CD4-positive, alpha-beta T cell treated with Interleukin-17A for 1 hour (primary cell): ENCODE measurements at places on chromosomes 3 and 15.

DNA sequence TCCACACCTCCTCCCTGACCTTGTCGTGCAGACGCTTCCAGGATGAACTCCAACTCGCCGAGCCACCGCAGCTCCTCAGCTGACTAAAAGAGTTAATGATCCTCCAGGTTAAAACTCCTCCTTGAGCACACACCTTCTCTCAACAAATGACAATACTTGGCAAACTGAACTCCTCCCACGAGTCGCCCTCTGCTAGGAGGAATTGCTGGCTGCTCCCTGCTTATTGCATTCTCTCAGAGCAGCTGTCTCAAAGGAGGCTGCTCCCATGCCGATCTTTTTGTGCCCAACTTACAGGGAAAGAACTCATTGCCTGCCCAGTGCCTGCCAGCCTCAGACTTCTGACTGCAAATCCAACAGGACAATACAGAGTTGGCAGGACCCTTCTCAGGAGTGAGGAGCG is at the start of gene ATP13A4:
Gene ATP13A4, minus strand, starts transcription at position 85 of the 400 bp plus-strand sequence. CDS start 96 bp downstream, outside the sequence.
- DNase-seq, result no peak

DNA sequence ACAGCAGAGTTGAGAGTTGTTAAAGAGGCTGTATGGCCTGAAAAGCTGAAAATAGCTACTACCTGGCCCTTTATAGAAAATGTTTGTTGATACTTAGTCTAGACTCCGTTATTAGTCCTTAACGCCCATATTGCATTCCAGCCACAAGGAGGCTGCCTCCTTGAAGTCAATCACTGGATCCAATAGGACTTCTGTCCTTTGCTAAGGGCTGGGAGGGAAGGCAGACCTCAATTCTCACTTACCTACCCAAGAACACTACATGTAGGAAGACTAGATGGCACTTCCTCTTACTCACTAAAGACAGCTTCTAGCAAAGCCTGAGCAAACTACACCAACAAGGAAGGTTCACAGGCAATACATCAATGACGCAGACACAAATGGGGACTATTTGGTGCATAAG is 139.5 kb upstream of the HACD2 start:
- no peak for DNase-seq

DNA sequence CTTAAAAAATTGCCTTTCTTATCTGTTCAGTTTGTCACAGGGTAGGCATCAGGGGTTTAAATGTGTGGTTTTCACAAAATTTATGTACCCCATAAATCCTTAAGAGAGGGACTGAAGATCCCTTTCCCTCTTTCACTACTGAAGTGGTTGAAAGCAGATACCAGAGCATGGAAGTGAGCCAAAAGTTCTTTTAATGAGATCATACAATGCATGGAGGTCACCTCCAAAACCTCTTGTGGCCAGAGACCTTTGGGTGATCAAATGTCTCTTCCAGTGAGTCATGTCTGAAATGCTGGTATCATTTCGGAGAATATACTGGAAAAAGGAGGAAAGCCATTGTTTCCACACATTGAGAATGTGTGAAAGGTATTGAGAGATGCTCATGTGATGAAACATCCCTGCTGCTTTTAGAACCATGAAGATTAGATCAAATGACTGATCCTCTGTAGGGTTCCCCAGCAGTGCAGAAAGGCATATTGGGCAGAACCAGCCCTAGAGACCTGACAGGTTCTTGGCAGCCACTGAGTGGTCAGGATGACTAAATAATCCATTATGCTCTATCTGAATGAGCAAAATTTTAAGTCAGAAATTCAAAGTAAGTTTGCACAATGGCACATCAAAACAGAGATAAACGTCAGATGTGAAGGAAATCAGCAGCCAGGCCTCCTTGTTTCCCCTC is 165.8 kb upstream of the SLC2A2 start:
- no peak for DNase-seq

DNA sequence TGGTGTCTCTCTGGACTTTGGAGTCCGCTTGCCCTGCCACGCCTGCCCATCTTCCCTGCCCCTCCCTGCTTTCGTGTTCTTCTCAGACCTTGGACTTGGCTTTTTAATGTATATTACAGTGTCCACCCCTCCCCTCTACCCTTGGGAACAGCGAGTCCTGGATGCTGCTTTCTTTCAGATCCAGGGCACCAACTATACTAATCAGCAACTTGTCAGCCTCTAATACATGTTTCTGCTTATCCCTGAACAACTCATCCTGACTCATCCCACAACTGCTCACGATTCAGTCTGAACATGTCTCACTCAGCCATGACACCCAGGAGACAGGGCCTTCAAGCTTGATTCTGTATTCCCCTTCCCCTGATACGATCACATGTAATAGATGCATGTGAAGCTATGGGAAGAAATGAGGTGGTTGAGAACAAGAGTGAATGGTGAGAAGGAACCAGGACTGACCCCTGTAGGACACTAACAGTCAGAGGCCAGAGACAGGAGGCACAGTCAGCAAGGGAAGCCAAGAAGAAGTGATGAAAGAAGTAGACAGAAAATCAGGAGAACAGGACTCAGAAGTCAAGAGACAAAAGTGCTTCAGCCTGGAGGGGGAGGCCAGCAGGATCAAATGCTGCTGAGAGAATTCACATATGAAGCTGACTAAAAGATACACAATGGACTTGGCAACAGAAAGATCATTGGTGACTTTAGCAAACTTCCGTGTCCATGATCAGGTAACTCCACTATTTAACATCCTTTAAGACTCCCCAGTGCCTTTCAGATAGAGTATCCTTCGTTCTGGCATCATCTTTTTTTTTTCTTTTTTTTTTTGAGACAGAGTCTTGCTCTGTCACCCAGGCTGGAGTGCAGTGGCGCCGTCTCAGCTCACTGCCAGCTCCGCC is 35.4 kb downstream of the BCL2L10 start:
- DNase-seq, result no peak

DNA sequence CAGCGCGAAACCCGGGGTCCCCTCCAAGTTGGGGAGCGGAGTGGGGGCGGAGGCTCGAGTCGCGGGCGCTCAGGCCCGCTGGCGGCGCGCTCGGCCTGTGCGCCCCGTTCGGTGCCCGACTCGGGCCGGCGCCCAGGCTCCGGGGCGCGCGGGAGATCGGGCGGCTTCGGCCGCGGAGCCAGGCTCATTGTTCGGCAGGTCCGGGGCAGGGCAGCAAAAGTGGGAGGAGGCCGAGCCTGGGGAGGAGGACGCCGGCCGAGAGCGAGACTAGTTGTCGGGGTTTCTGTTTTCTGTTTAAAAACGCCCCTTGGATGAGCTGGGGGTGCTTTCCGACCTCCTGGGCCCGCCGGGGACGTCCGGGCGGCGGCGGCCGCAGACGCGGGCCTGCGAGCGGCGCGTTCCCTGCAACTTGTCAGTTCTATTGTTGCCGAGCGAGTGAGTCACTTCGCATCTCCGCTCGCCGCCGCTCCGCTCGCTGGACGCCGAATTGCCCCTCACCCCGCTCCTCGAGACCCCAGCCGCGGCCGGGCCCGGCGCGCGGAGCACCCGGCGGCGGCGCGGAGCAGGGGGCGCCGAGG is 676 bp downstream of the TCF12 start:
- peak; percentile 65 for DNase-seq

DNA sequence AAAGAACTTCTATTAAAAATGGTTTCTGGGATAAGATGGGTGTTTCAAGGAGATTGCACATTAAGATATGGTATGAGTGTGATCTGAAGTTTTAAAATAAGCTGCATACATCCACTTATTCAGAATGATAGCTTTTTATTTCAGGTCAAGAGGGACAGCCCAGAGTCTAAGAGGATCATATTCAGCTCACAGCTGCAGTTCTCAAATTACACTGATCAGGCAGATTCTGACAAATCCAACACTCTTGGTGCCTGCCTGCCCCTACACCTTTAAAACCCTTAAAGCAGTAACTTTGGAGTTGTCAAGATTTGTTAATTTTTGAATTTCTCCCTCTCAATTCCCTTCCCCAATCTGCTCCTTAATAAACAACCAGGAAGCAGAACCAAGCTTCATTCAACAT is 9.1 kb upstream of the TMEM87A start:
- no peak for DNase-seq

DNA sequence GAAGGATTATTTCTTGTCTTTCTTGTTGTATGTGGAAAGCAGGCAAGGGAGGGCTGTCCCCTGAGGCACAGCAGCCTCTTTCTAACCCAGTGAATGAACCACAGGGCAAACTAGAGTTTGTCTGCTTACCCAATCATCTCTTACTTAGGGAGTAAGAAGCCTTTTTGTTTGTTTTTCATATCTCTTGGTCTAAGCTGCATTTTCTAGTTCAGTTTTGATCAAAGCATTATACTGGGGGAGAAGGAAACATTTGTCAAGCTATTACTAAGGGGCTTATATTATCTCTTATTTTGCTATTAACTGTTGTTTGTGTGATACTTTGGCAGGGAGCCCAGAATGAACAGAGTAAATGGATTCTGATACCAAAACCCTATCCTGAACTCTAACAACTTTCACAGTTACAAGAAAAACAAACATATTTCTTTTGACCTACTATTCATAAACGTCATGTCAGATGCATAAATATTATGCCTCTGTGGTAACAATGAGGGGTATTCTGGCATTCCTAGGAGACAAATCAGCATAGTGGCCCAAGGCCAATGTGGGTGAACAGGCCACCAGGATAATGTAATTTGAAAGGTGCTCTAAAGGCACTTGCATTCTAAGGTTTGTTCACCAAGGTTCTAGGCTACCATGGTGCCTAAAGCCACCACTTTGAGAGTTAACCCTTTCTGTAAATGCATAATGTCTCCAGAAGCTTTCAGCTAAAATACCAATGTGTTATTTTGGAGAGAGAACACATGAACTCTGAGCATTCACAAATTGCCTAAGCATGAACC is 271.6 kb upstream of the ZPLD1 start:
- DNase-seq, result no peak

GRCh38 chr3:177337541-177338331 is 140.5 kb upstream of the TBL1XR1 start:
- DNase-seq, result peak; percentile 70

DNA sequence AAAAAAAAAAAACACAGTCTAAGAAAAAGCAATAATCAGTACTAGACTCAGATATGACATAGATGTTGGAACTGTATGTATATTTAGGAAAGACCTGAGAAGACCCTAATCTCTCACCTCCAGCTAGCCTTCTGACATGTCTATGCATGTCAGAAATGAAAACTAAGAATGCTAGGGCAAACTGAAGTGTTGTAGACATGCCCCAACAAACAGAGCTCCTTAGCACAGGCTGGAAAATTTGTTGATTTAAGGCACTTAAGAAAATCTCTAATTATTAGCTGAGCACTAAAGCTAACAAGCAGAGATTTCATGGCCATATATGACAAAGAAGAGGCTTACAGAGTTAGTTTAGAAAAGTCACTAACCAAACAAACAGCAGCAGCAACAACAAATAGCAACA is 45.5 kb upstream of the PRSS50 start:
- no peak for DNase-seq

GRCh38 chr15:75223688-75224087 is 22.0 kb downstream of the C15orf39 start:
- DNase-seq, result no peak

DNA sequence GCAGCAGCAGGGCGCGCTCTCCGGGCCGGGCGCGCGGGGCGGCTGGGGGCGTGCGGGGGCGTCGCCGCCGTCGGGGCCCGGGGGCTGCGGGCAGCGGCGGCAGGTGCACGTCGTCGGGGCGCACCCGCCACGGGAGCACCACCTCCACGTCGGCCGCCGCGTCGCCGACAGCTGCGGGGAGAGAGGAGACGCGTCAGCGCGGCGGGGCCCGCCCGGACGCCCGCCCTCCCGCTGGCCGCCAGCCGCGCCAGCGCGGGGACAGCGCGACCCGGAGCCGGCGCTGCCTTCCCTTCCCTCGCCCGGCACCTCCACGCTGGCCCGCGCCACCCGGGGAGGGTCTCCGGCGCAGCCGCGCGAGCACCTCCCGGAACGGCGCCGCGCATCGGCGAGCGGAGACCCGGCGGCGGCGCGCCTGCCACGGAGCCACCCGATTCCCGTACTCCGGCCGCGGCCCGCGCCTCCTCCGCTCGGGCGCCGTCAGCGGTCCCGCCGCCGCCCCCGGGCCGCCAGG is 481 bp downstream of the ADAMTS17 start:
- DNase-seq, result peak; percentile 26

DNA sequence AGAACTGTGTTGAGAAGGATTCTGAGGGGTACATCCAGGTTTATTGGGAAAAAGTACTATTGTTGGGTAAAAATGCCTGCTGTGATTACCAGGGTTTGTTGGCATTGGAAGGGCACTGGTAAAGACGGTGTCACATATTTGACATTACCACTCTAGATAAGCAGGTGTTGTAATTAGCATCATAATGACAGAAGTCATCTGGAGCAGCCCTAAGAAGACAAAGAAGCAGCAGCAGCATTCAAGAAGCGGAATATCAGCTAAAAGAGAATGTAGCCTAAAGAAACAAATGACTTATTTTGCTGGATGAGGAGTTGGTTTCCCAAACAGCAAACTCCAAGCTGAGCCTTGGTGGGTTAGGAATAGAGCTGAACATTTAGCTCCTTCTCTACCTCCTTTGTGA is 30.5 kb upstream of the ZFAND6 start:
- DNase-seq, result no peak

GRCh38 chr3:81470524-81471278 is 290.7 kb downstream of the GBE1 start:
- DNase-seq, result no peak

GRCh38 chr3:186172353-186172752 is 63.5 kb upstream of the ETV5 start:
- DNase-seq, result no peak

DNA sequence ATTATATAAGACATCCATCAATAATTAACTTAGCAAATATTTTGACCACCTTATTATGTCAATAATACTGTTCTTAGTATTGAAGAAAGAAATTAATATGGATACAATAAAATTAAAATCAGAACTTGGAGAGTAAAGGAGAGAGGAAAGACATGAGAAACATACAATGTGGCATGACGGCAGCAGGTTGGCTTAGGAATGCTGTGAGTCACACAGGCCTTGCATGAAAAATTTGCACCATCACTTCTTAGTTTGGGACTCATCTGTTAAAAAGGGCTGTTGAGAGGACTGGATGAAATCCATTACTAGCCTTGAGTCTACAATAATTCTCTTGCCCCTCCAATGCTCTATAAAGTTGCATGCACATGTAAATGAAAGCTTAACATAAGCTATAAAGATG is 880.8 kb downstream of the ROBO1 start:
- DNase-seq, result no peak

DNA sequence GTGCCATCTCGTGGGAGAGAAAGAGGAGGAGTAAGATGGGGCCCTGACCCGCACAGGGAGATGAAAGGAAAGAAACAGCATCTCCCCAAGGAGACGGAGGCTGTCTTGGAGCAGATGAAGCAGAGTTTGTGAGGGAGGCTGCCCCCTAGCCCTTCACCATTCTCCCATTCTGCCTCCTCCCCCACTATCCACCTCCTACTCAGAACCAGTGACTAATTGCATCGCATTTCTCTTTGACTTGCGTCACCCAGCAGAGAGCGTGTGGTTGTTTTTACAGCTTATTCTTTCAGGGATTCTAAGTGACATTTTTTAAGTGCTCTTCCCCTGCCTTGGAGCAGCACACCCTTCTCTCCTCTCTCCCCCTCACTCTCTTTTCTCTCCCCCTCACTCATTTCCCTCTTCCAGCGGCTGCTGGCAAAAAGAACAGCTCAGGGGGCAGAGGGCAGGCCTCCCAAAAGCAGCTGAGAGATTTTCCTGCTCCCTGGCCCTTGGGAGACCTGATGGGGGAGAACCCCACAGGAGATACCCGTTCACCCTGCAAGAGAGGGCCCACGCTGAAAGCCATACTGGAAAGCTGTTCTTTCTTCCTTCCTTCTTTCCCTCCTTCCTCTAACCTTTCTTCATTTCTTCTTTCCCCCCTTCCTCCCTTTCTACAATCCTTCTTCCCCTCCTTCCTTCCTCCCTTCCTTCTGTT is 91.8 kb downstream of the MRPL46 start:
- no peak for DNase-seq
